ENCODE measurements at places on chromosomes 13 and 19.

GRCh38 chr19:9494096-9494495, 4.3 kb downstream of the ZNF560 start:
- no peak for DNase-seq

DNA sequence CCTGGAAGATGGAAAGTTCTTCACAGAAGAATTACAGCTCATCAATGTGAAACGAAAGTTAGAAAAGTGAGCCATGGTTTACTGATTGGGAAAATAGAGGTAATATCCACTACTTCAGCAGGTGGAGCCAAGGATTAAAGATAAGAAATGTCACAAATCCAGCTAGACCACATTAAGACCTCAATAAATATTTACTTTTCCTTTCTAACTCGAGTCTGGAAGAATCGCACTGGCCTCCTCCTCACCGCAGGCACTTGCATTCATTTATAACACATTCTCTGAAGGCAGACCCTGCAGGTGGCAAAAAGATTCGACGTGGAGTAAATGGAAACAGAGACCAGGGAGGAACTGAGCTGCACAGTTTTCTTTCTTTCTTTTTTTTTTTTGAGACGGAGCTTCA, 7.4 kb downstream of the SLC35E1 start:
- DNase-seq: no peak

- no peak for DNase-seq
Measured at GRCh38 chr19:7690779-7691258, 10.2 kb downstream of the TRAPPC5 start.

GRCh38 chr13:32257649-32258048, 57.5 kb downstream of the ZAR1L start:
- no peak for DNase-seq

GRCh38 chr19:51822325-51822724, 27.4 kb downstream of the FPR3 start:
- DNase-seq: no peak

DNA sequence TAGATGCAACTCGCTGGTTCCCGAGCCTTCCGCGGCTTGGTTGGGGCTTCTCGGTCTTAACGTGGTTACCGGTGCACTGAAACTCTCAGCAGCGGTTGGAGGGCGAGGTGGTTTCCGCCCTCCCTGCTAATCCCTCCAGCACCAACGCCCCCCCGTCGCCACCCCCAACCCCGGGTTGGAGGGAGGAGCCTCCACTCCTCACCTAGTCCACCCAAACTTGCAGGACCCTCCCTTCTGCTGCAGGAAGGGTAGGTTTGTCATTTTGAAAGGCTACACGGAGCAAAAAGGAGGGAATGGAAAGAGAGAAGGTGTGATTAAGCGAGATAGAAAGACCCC, 465.0 kb downstream of the ITGBL1 start:
- no peak for DNase-seq

GRCh38 chr13:41296879-41297646, 14.0 kb upstream of the NAA16 start:
- no peak for DNase-seq
